ENCODE measurements at places on chromosomes 6 and 20. TPM values are rescaled to one million over a fixed set of nuclear protein-coding genes. Genes with fewer than 3 reads are reported as not detected.

GRCh38 chr6:48061265-48061990 lies 49.6 kb downstream of the PTCHD4 start:
- no peak overlapping the region for H3K4me3 ChIP-seq
- H3K4me1 ChIP-seq, result no peaks in the 10 kb centered on the region
- peaks cover 3% of the 10 kb centered on the region for H3K27me3 ChIP-seq
- no peak overlapping the region for H3K27ac ChIP-seq

GRCh38 chr20:36120241-36120640 lies 34.3 kb upstream of the EPB41L1 start:
- no peaks in the 10 kb centered on the region for H3K4me1 ChIP-seq
- H3K27me3 ChIP-seq, result no peaks in the 10 kb centered on the region
- no peak overlapping the region for H3K27ac ChIP-seq
- H3K36me3 ChIP-seq, result no peaks in the 10 kb centered on the region
- no peak overlapping the region for H3K4me3 ChIP-seq

DNA sequence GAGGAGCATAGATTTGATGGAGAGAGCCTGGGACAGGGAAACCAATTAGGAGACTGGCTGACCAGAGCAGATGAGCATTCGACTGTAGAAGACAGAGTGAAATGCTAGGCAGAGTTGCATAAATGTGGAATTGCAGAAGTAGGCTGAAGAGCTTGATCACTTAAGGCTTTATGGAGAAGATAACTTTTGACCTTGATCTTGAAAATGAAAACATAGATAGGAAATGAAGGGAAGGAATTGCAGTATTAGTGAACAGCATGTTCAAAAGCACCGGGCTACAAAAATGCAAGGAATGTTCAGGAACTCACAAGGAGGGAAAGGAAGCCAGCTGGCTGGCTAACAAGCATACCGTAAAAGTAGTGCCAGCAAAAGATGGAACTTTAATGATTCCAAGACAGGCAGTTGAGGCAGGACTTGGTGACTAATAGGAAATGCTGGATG lies 20.5 kb upstream of the LTV1 start:
- H3K4me1 ChIP-seq, result no peaks in the 10 kb centered on the region
- no peak overlapping the region for H3K4me3 ChIP-seq
- peaks cover 6% of the 10 kb centered on the region for H3K36me3 ChIP-seq
- no peak overlapping the region for H3K27ac ChIP-seq
- DNase-seq, result no peak

- H3K4me3 ChIP-seq, result no peak overlapping the region
- DNase-seq, result peak; percentile 24
- no peaks in the 10 kb centered on the region for H3K27me3 ChIP-seq
- no peaks in the 10 kb centered on the region for H3K36me3 ChIP-seq
Observed at GRCh38 chr20:61937146-61937962, 128.3 kb downstream of the TAF4 start.

DNA sequence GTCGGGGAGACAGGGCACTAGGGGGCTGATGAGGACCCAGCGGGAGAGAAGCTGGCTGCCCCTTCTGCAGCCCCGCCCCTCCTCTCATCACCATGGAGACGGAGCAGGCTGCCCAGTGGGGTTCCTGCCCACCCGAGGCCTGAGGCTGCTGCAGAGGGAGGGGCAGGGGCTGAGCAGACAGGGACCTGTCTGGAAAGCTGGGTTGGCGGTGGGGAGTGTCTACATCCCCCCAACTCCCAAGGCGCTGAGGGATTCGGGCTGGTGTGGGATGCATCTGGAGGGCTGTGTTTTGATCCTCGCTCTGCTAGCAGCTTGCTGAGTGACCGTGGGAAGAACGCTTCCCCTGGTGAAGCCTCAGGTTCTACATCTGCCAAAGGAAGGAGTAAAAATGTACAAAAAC lies 1.2 kb upstream of the BPI start:
- H3K36me3 ChIP-seq, result no peaks in the 10 kb centered on the region
- H3K4me1 ChIP-seq, result peaks cover 10% of the 10 kb centered on the region
- H3K4me3 ChIP-seq, result no peak overlapping the region
- H3K27ac ChIP-seq, result no peak overlapping the region
- H3K27me3 ChIP-seq, result peaks cover 31% of the 10 kb centered on the region

MTO1 gene
- total RNA-seq, result 47.9 TPM

- no peaks in the 10 kb centered on the region for H3K36me3 ChIP-seq
- no peak for DNase-seq
- H3K27ac ChIP-seq, result no peak overlapping the region
- no peak overlapping the region for H3K4me3 ChIP-seq
- no peaks in the 10 kb centered on the region for H3K4me1 ChIP-seq
Observed at GRCh38 chr20:58005581-58006345, 222.7 kb downstream of the ANKRD60 start.

All from CD4-positive, alpha-beta T cell (primary cell).